Epithelial cell of proximal tubule (primary cell): ENCODE measurements at places on chromosomes 3 and 15. TPM values are rescaled to one million over a fixed set of nuclear protein-coding genes. Genes with fewer than 3 reads are reported as not detected.
A peak's percentile ranks its signal among the peaks of the same experiment; 100 is the strongest.

TBC1D5 gene
- total RNA-seq, result 32.1 and 33.4 TPM in 2 replicates

- no peak for DNase-seq
Observed at GRCh38 chr15:57198654-57199291, 177.5 kb upstream of the CGNL1 start.

NEDD4 gene
- total RNA-seq, result 15.6 and 25.3 TPM in 2 replicates

DNA sequence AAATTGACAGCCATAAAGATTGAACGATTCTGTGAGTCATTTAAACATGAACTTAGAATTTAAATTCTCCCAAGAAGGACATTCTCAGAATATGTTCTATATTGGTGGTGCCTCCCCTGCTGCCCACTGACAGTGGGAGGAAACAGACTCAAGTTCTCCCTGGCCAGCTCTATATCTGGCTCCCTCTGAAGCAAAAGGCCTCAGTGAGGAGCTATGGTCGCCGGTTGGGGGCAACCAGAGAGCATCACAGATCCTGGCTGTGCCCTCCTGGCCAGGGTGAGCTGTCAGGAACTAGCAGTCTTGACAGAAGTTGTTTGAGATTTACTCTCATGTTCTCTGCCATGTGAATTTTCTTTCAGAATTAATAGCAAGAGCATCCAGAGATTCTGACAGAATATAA, 285.5 kb downstream of the NTRK3 start:
- no peak for DNase-seq

- no peak for DNase-seq
Observed at GRCh38 chr15:74500401-74500800, 39.4 kb upstream of the UBL7 start.

GRCh38 chr3:176896640-176897039, 300.6 kb downstream of the TBL1XR1 start:
- no peak for DNase-seq

BCHE gene
- 1.1 and 2.9 TPM in 2 replicates for total RNA-seq

DNA sequence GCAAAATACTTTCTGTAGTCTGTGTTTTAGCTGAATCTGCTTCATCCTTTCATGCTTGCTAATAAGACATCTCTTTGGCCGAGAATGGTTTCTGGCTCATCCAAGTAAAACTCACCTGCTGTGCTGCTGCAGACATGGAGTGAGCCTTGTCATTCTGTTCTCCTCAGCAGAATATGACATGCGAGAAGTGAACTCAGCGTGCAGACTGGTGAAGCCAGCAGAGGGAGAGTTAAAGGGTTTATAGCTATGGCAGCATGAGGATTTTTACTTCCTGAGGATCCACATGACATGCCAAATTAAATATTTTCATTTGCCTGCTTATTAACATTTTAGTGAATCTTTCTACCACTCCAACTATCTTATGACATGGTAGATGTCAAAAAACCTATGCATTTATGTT, 658.4 kb upstream of the NECTIN3 start:
- DNase-seq, result no peak

GRCh38 chr3:157922614-157923013, 183.6 kb downstream of the SHOX2 start:
- no peak for DNase-seq

DNA sequence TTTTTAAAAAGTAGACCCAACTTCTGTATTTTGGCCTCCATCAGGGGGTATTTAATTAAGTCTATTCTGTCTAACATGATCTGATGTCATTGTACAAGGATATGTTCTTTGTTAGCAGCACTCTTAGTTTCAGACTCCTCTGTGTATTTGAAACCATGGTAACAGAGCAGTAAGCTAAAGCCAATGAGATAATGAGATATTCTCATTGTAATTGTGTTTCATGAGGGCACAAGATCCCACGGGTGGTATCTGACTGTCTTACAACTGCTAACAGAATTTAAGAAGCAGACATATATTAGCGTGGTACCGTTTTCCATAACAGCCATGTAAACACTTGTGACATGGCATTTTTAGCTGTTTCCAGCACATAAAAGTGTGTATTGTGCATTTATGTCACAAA, 251.2 kb upstream of the VEPH1 start:
- no peak for DNase-seq

GRCh38 chr3:16028604-16029003, 145.9 kb upstream of the GALNT15 start:
- DNase-seq, result no peak

HES1 gene
- 17.1 and 55.6 TPM in 2 replicates for total RNA-seq

DNA sequence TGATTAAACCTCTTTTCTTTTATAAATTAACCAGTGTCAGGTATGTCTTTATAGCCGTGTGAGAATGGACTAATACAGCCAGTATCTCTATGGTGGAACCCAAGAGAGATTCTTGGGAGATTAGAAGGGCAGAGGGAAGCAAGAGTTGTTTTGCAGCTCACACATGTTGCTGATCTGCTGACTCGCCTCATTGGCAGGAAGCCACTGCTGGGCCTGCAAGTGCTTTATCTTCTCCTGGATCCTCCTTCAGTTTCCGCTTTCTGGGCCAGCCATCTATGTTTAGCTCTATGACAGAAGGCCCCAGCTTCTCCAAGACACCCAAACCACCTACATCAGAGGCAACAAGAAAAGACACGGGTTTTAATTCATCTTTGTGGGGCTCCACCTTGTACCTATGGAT, 23.4 kb upstream of the GALNT15 start:
- no peak for DNase-seq

DNA sequence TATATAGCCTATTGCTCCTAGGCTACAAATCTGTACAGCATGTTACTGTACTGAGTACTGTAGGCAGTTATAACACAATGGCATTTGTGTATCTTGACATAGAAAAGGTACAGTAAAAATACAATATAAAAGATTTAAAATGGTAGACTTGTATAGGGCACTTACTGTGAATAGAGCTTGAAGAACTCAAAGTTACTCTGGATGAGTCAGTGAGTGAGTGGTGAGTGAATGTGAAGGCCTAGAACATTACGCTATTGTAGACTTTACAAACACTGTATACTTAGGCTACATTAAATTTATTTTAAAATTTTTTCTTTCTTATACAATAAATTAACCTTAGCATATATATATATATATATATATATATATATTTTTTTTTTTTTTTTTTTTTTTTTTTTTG, 140.0 kb upstream of the UBE2E1 start:
- no peak for DNase-seq

TPRG1 gene
- not detected in 2 replicates for total RNA-seq

DNA sequence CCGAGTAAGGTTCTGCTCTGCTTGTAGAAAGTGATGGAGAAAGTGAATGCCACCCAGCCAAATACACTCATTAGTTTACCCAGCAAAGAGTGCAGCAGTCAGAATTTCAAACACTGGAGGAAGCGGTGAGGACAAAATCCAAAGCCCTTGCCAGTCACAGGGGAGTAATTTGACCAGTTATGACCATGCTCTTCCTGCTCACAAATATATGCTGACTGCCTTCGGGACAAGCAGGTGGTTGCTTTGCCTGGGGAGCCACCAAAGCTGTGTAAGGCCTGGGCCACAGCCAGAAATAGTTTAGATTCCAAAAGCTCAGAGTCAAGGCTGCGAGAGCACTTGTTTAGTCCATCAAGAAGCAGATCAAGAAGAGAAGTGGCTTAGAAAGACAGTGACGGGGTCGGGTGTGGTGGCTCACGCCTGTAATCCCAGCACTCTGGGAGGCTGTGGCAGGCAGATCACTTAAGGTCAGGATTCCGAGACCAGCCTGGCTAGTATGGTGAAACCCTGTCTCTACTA, 51.0 kb upstream of the ATP13A3 start:
- DNase-seq, result peak; percentile 92

GRCh38 chr15:65072027-65072426, 4.2 kb upstream of the RASL12 start:
- DNase-seq, result no peak

SLC7A14 gene
- under 0.01 and 0.12 TPM in 2 replicates for total RNA-seq

GRCh38 chr15:55652359-55652758, 64.2 kb upstream of the PYGO1 start:
- no peak for DNase-seq

EFCAB12 gene
- not detected in 2 replicates for total RNA-seq

GRCh38 chr3:171286580-171287249, 173.5 kb downstream of the TNIK start:
- DNase-seq, result no peak

GRCh38 chr3:182438398-182438797, 354.9 kb upstream of the ATP11B start:
- no peak for DNase-seq

GRIP2 gene
- under 0.01 TPM in 1 of 2 replicates, not detected in the other for total RNA-seq

GRCh38 chr3:62128051-62128450, 245.3 kb downstream of the FEZF2 start:
- no peak for DNase-seq

GRCh38 chr3:138890555-138891187, 55.9 kb upstream of the PIK3CB start:
- no peak for DNase-seq

GRCh38 chr3:101036676-101037075, 43.5 kb upstream of the ABI3BP start:
- no peak for DNase-seq

ARPC4 gene
- total RNA-seq, result 153 and 296 TPM in 2 replicates

MST1 gene
- total RNA-seq, result 4.3 and 5.5 TPM in 2 replicates

GRCh38 chr15:51647128-51647562, 24.6 kb upstream of the DMXL2 start:
- no peak for DNase-seq

TTLL13 gene
- not detected in 2 replicates for total RNA-seq
